Anterior cingulate cortex (tissue), 58 donors: ENCODE measurements at places on chromosomes 3 and 15.

DNA sequence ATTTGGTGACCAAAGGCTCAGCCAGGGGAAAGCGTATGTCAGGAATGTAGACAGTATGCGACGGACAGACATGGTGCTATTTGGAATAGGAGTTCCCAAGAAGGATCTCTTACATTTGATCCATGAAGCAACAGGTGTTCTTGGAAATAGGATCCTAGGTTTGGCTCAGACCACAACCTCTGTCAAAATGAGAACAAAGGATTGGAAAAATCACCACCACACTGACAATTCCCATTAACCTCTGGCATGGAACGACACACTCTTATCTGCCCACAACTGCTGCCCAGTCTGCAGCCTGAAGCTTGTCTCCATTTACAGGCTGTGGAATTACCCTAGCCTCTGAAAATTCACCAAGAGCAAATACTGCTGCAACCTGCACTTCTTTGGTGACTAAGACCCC lies 33.6 kb upstream of the LRRN1 start:
- no peak for DNase-seq

DNA sequence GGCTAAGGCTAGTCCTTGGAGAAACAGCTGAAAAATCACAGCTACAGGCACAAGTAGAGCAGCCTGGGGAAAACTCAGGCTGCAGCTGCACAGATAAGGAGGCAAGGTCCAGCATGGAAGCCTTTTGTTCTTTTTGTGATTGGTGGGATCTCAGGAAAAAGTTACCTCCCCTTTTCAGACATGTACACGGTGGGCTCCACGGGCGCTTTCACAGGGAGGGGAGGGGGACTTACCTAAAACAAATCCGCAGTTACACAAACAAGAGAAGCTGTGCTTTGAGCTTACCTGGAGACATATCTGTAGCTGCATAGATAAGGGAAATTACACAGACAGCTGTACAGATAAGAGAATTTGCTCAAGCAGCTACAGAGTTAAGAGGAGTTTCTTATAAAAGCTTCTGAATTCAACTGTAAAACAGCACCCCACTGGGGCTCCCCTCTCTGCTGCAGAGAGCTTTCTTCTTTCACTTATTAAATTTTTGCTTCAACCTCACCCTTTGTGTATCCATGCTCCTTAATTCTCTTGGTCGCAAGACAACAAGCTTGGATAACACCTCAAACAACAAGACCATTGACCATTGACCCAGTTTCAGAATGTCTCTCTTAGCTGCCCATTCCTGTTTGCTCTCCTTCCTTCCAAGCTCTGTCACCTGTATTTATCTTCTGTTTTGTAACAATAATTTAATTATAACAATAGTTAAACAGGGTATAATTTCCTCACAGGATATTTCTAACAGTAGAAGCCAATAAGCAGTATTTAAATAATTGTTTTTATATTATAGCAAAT lies 10.9 kb upstream of the CD200 start:
- DNase-seq: no peak

DNA sequence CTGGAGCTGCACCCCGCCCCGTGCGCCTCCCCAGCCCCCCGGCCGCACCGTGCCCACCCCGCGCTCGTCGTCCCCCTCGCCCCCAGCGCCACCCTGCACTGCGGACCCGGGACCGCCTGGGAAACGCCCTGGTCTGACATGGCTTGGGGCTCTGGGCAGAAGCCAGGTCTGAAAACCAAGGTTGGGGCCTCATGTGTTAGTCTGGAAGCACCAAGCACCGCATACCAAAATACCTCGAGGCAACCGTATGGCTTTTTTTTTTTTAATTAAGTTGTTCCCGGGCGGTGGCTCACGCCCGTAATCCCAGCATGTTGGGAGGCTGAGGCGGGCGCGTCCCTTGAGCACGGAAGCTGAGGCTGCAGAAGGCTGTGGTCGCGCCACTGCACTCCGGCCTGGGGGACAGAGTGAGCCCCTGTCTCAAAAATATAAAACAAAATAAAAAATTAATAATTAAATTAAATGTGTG lies 91.5 kb upstream of the CHD2 start:
- DNase-seq: peak; percentile 62

- DNase-seq: no peak
Measured at GRCh38 chr3:117603097-117603496, 893.5 kb downstream of the TUSC7 start.

DNA sequence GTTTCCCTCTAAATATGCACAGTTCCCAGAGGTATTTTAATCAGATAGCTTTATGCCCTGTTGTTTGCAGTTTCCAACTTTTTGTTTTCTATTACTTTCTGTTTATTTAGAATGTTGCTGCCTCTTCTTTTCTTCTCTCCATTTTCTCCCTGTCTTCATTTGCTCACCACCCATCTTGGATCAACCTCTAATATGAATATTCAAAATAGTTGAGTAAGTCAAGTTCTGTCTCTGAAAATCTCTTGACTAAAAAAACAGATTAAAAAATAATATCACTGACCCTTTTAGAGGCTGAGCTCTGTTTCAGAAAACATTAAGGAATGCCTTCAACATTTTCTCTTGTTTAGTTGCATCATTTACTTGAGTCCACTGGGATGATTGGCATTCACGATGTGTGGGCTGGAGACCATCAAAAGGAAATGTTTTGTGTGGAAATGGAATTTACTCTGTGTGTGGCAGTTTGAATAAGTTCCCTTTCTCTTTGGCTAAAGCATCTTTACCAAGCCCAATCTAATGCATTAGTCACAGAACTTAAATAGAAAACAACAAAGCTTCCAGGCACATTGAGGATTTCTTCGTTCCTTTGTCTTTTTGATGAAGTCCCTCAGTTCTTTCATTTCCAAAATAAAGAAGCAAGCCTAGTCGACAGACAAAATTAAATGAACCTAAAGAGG lies 633.9 kb upstream of the TGFBR2 start:
- DNase-seq: no peak

GRCh38 chr3:128879991-128880390 lies 571 bp downstream of the ACAD9 start:
- DNase-seq: no peak

DNA sequence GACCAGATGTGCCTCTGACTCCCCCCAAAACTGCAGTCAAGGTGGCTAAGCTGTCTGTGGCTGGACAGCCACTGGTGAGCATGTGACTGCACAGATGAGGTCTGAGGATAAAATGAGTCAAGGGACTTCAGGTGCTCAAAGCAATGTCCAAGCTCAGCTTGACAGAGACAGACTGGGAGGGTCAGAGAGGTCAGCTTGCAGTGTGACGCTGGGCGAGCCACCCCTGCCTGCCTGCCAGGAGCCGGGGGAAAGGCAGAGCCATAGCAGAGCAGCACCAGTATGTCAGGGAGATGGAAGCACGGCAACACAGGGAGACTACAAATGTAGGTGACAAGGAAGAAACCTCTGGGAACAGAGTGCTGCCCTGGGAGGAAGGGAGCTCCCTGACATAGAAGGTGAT lies 399.4 kb downstream of the OCA2 start:
- no peak for DNase-seq

DNA sequence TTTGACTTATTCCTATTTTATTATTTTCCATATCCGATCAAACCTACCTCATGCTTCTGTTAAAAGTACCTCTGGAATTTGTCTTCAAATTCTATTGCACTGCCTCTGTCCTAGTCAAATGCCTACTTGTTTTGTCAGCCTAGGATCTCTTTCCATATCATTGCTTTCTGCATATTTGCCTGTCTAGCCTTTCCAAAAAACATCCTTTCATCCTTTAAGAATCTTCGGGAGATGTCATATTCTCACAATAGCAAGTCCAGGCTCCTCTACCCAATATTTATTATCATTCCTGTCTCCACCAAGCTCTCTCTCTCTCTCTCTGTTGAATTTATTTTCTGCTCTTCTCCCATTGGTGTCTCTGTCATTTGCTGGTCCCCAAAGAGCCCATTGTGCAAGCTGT lies 80.1 kb downstream of the LRRC28 start:
- DNase-seq: no peak

- DNase-seq: no peak
Measured at GRCh38 chr3:73465926-73466325, 158.8 kb downstream of the PDZRN3 start.

DNA sequence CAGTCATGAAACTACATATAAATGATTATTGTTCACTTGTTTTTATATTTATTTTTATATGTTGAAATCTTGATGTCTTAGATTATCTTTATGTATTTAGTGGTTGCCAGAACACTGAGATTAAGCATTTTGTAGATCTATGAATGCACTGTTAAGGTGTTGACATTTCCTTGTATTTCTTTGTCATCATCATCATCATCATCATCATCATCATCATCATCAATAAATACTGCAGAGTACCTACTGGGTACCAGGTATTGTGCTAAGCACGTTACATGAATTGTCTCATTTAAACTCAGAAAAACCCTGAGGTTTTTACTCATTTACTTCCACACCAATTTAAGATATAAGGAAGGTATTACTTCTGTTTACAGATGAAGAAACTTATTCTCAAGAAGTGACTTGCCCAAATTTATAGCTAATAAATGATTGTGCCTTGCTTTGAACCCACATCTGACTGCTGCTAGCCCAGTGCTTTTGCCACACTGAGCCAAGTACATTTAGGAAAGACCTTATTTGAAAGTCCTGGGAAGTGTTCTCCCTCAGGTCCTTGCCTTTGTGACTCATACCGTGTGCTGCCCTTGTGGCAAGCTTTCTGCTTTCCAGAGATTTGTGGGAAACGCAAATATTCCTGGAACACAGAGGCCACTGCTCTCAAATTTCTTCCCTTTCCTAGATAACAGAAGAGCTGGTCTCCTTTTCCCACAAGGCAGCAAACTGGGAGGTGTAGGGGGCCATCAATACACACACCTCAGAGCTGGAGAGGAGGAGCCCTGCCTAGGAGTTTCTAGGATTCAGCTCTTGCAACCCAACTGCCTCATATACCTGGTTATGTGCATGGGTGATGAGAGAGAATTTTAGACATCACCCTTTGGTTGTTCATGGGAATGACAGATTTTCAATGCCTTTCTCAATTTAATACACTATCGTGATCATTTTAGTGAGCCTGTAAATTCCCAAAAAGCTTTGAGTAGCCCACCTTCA lies 115.4 kb upstream of the C15orf61 start:
- no peak for DNase-seq

DNA sequence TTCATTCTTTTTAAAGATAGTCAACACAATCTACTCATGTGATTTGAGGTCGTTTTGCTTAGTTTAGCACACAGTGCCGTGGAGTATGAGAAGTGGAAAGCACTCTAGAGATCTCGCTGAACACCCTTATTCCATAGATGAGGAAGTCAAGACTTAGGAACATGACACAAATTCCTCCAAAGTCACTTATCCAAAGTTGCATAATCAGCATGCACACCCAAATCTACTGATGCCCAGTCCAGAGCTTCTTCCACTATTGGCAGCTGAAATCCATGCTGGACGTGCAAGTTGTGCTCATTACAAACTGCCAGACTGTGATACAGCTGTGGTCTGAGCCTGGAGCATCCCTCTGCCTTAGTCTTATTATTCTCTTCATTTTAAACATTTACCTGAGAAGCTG lies 83.5 kb upstream of the ZNF280D start:
- no peak for DNase-seq

- no peak for DNase-seq
Measured at GRCh38 chr3:129003578-129004112, 2.5 kb downstream of the EFCC1 start.

DNA sequence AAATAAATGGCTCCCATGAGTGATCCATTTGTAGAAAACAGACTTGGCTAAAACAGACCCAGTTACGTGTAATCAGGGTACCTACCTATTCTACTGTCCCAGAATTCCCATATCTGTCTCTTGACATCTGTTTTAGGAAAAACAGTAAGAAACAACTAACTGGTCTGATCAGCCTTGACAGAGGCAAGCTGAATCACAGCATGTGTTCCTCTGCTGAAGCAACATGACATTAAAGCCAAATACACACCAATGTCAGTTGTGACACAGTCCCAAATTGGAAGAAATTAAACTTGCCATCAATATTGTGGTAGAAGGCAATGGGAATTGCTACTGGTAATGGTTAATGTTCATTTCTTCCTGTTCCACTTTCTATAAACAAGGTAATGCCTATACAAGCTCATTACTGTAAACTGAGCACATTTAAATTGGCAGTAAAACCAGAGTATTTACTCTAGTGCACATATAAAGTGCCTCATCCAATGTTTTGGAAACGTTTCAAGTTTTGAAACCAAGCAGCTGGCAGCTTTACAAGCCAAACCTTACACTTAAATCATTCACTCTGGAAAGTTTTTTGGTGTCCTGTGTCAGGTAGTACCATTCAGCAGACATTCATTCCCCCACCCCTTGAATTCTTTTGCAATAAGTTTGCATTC lies 27.0 kb downstream of the ALDH1A2 start:
- no peak for DNase-seq

- DNase-seq: no peak
Measured at GRCh38 chr3:143654906-143655305, 193.4 kb downstream of the SLC9A9 start.

DNA sequence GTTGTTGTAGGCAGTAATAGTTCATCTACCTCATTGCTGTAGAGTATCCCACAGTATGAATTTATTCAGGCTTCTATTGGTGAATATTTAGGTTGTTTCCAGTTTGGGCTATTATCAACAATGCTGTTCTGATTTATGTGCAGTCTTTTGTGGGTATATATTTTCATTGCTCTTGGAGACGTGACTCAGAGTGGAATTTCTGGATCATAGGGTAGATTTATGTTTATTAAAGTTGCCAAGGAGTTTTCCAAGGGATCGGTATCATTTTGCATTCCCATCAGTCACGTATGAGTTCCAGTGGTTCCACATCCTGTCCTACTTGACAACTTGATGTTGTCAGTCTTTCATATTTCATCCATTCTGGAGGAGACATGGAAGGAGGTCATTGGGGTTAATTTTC lies 8.4 kb upstream of the HRH1 start:
- DNase-seq: no peak

- no peak for DNase-seq
Measured at GRCh38 chr15:97995881-97996603, 35.5 kb downstream of the ARRDC4 start.

GRCh38 chr15:43513550-43513949 lies 3.9 kb upstream of the MAP1A start:
- DNase-seq: no peak
